Osteoblast (primary cell): ENCODE measurements at places on chromosomes 11 and 22. TPM values are rescaled to one million over a fixed set of nuclear protein-coding genes. Genes with fewer than 3 reads are reported as not detected.
A peak's percentile ranks its signal among the peaks of the same experiment; 100 is the strongest.

GRCh38 chr11:107293677-107294344, 163.8 kb downstream of the CWF19L2 start:
- DNase-seq, result no peak
- H3K27ac ChIP-seq, result no peak overlapping the region
- H3K4me3 ChIP-seq, result no peak overlapping the region
- no peaks in the 10 kb centered on the region for H3K4me1 ChIP-seq
- H3K36me3 ChIP-seq, result no peaks in the 10 kb centered on the region

- peak within 1 kb of the TSS; percentile 88 for H3K4me3 ChIP-seq
- peak; percentile 91 for DNase-seq
- peaks cover 63% of the 10 kb centered on the region for H3K4me1 ChIP-seq
- H3K27me3 ChIP-seq, result no peaks in the 10 kb centered on the region
- peak within 1 kb of the TSS; percentile 99 for H3K27ac ChIP-seq
Observed at GRCh38 chr11:118607401-118608359, at the start of gene PHLDB1. Gene PHLDB1, plus strand, starts transcription at chr11:118607615. Its CDS starts 6,222 bp downstream, at chr11:118613837.

- H3K4me1 ChIP-seq, result peaks cover 39% of the 10 kb centered on the region
- H3K27me3 ChIP-seq, result no peaks in the 10 kb centered on the region
- peak overlapping the region; percentile 97 for H3K27ac ChIP-seq
- peak; percentile 99 for DNase-seq
- H3K36me3 ChIP-seq, result peaks cover 12% of the 10 kb centered on the region
- peak overlapping the region; percentile 91 for H3K4me3 ChIP-seq
Observed at GRCh38 chr11:69638941-69639681, 1.8 kb upstream of the CCND1 start.

DNA sequence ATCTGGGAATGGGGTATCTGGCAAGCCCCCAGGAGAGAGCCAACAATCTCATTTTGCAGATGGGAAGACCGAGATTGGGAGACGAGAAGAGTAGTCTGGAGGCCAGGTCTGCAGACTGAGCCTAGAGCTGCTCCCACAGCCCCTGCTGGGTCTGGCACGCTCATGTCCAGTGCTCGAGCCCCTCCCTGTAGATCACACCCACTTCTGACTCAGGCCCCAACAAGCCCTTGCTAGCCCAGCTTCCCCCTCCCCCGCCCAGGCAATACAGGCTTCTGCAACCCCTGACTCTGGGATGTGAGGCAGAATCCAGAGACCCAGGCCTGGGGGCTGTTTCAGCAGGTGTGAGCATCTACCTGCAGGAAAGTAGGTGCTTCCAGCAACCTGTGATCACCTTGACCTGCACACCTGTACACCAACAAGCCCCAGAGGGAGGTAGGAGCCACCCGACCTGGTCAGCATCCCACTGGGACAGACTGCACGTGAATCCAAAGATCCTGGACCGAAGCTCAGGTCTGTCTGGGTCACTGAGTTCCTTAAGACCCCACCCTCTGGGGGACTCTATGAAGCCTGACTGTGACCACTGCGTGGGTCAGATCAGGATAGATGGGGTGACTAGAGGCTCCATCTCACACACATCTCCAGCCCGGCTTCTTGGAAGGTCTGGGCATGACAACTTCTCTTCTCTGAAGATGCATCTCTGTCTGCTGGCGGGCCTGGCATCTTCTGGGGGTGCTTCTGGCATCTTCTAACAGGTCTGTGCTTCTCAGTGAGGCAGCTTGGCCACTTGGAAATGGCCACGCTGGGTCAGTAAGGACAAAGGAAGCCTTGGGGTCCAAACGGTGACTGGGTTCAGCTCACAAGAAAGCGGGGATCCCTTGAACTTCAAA, 29.3 kb downstream of the LINC01488 start:
- peak; percentile 82 for DNase-seq
- peak overlapping the region; percentile 87 for H3K27ac ChIP-seq
- H3K4me3 ChIP-seq, result no peak overlapping the region
- H3K27me3 ChIP-seq, result no peaks in the 10 kb centered on the region
- peaks cover 25% of the 10 kb centered on the region for H3K4me1 ChIP-seq

GRCh38 chr11:67320011-67320410, 16.7 kb downstream of the SSH3 start:
- no peak for DNase-seq
- H3K27ac ChIP-seq, result no peak overlapping the region
- H3K36me3 ChIP-seq, result peaks cover 2% of the 10 kb centered on the region
- no peak overlapping the region for H3K4me3 ChIP-seq
- H3K4me1 ChIP-seq, result peaks cover 7% of the 10 kb centered on the region

DNA sequence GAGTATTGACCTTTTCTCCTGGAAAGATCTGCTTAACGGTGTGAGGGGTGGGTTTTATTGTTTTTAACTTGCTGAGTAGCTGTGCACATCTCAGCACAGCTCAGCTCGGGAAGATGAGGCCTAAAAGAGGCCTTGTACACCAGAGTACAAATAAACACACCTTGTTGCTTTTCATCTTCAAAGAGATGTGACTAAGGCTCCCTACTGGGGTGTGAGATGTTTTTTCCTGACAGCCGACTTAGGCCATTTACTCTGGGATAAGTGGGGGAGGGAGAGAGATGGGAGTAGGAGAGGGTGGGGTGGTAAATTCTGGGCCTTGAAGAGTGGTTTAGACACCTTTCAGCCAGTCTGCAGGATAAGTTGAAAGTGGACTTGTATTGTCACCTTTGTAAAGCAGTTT, 2.9 kb downstream of the LDLRAD3 start:
- H3K4me3 ChIP-seq, result no peak overlapping the region
- no peak overlapping the region for H3K27ac ChIP-seq
- no peak for DNase-seq
- H3K36me3 ChIP-seq, result no peaks in the 10 kb centered on the region

DNA sequence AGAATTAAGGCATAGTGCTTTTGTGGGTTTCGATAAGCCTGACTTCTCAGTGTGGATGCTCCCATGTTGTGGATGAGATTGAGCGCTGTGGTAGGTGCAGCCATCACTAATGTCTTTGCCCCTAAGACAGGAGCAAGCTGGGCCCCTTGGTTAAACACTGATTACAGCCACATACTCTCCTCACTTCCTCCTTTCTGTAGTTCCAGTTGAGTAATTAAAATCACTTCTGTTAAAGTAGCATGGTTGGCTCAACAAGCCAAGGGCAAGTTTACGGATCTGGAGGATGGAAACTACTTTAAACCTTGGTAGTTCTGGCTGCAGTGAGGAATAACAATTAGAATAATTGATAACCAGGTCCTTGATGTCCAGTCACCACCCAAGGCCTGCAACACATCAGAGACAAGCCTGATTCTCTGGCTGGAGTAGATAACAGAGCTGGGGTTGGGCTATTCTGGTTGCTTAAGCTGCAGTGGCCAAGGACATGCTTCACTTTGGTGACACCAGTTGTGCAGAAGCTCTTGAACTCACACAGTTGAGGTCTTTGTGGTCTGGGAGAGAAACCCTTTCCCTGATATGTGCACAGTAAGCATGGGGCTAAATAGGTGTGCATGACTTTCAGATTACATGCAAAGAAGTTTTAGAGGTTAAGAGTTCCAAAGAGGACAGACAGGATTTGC, 81.3 kb downstream of the KIRREL3 start:
- H3K4me1 ChIP-seq, result peaks cover 29% of the 10 kb centered on the region
- no peak for DNase-seq
- H3K4me3 ChIP-seq, result no peak overlapping the region
- H3K36me3 ChIP-seq, result no peaks in the 10 kb centered on the region
- H3K27ac ChIP-seq, result peak overlapping the region; percentile 53
- no peaks in the 10 kb centered on the region for H3K27me3 ChIP-seq

- no peak overlapping the region for H3K27ac ChIP-seq
- no peaks in the 10 kb centered on the region for H3K36me3 ChIP-seq
- no peaks in the 10 kb centered on the region for H3K4me1 ChIP-seq
Observed at GRCh38 chr22:32341122-32341740, 16.4 kb upstream of the RFPL3 start.

DNA sequence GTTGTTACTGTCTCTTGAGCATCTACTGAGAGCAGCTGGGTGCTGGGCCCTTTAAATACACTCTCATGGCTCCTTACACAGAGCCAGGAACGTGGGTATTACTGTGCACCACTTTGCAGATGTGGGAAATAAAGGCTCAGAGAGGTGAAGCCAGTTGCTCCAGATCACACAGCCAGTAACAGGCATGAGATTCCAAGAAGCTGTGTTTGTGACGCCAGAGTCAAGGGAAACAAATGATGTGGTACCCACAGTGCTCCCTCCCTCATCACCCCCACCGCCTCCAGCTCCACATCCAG, 1.4 kb upstream of the PRDM11 start:
- no peak for DNase-seq
- peaks cover 27% of the 10 kb centered on the region for H3K27me3 ChIP-seq
- no peak overlapping the region for H3K27ac ChIP-seq
- peaks cover 13% of the 10 kb centered on the region for H3K4me1 ChIP-seq

DNA sequence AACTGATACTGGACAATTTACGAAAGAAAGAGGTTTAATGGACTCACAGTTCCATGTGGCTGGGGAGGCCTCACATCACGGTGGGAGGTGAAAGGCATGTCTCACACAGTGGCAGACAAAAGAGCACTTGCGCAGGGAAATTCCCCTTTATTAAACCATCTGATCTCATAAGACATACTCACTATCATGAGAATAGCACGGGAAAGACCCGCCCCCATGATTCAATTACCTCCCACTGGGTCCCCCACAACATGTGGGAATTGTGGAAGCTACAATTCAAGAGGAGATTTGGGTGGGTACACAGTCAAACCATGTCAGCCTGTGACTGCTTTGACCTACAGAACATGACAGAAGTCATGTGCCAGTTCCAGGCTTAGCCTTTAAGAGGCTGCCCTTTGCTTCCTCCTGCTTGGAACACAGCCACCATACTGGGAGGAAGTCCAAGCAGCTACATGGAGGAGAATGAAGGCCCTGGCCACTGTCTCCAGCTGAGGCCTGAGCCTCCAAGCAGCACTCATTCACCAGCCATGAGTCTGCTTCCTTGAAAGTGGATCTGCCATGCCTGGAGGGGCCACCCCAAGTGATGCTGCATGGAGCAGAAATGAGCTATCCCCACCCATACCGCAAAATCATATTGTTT, 10.9 kb upstream of the GAL start:
- H3K27me3 ChIP-seq, result peaks cover 15% of the 10 kb centered on the region
- peak; percentile 43 for DNase-seq
- no peaks in the 10 kb centered on the region for H3K4me1 ChIP-seq
- H3K27ac ChIP-seq, result no peak overlapping the region

DNA sequence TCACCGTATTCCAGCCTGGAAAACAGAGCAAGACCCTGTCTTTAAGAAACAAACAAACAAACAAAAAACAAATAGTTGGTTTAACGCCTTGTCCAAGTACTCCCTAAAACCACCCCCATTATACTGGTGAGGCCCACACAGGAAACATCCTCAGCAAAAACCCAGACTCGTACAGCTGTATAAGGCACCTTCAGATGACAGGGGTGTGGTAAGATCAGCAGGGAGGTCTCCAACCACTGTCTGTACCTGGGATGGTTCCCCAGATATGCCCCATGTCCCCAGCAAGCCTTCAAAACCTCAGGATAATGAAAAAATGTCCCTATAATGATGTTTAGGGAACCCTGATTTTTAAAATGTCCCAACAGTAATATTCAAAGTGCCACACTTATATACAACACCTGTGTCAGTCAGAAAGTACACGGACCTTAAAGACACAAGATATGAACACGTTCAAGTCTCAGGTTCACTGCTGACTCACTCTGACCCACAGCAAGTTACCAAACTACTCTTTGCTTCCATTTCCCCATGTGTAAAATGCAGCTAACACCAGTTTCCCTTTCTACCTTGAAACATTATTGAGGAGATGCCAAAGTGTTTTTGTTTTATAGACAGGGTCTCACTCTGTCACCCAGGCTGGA, 9.3 kb downstream of the SF3A1 start:
- H3K4me1 ChIP-seq, result no peaks in the 10 kb centered on the region
- no peak overlapping the region for H3K27ac ChIP-seq
- H3K27me3 ChIP-seq, result no peaks in the 10 kb centered on the region
- H3K4me3 ChIP-seq, result no peak overlapping the region
- peaks cover 92% of the 10 kb centered on the region for H3K36me3 ChIP-seq
- DNase-seq, result no peak

- H3K4me1 ChIP-seq, result no peaks in the 10 kb centered on the region
- H3K4me3 ChIP-seq, result no peak overlapping the region
- no peak overlapping the region for H3K27ac ChIP-seq
- no peak for DNase-seq
- H3K36me3 ChIP-seq, result no peaks in the 10 kb centered on the region
Observed at GRCh38 chr11:1496091-1496760, 9.6 kb upstream of the MOB2 start.

- peak; percentile 96 for DNase-seq
- H3K36me3 ChIP-seq, result no peaks in the 10 kb centered on the region
- H3K4me3 ChIP-seq, result peak overlapping the region; percentile 52
- peaks cover 5% of the 10 kb centered on the region for H3K4me1 ChIP-seq
- H3K27ac ChIP-seq, result no peak overlapping the region
Observed at GRCh38 chr11:77046060-77046501, 11.9 kb downstream of the B3GNT6 start.

DNA sequence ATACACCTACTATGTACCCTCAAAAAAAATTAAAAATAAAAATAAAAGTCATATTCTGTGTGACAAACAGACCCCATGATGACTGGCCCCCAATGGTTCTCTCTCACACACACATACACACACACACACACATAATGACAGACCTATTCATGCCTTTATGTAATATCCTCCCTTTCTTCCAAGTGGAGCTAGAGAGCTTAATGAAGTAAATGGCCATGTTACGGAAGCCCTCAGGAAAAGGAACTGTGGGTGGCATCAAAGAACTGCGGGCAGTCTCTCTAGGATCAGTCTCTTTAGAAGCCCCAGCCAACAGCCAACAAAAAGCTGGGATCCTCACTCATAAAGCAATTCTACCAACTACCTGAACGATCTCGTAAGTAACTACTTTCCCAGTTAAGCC, 125.5 kb downstream of the SIK3 start:
- H3K27me3 ChIP-seq, result no peaks in the 10 kb centered on the region
- no peaks in the 10 kb centered on the region for H3K36me3 ChIP-seq
- no peak overlapping the region for H3K4me3 ChIP-seq
- H3K4me1 ChIP-seq, result no peaks in the 10 kb centered on the region
- no peak overlapping the region for H3K27ac ChIP-seq

- H3K27ac ChIP-seq, result no peak overlapping the region
- H3K4me1 ChIP-seq, result peaks cover 15% of the 10 kb centered on the region
Observed at GRCh38 chr11:1878137-1879031, 13.3 kb downstream of the PRR33 start.

GRCh38 chr11:9276571-9276970, 11.4 kb upstream of the DENND5A start:
- no peak for DNase-seq
- no peak overlapping the region for H3K4me3 ChIP-seq
- H3K27ac ChIP-seq, result no peak overlapping the region
- H3K27me3 ChIP-seq, result no peaks in the 10 kb centered on the region

RASL10A gene
- total RNA-seq, result not detected in 2 replicates

GAS2L1 gene
- total RNA-seq, result 11.6 and 13.0 TPM in 2 replicates

PAAF1 gene
- 5.4 and 9.1 TPM in 2 replicates for total RNA-seq

ACTN3 gene
- total RNA-seq, result under 0.01 TPM in 1 of 2 replicates, not detected in the other

FLRT1 gene
- total RNA-seq, result under 0.01 and 0.29 TPM in 2 replicates

C11orf91 gene
- not detected in 2 replicates for total RNA-seq
